Psoas muscle (tissue), 8 donors: ENCODE measurements at places on chromosomes 6 and 20. TPM values are rescaled to one million over a fixed set of nuclear protein-coding genes. Genes with fewer than 3 reads are reported as not detected.

Gene ATP6V1G2
- total RNA-seq = 1.2 TPM

Gene BMP5
- total RNA-seq = 1.5 TPM

Gene PPP1R3G
- 0.25 TPM for total RNA-seq

Gene MLN
- not detected for total RNA-seq
